ENCODE measurements at places on chromosomes 12 and 14.

DNA sequence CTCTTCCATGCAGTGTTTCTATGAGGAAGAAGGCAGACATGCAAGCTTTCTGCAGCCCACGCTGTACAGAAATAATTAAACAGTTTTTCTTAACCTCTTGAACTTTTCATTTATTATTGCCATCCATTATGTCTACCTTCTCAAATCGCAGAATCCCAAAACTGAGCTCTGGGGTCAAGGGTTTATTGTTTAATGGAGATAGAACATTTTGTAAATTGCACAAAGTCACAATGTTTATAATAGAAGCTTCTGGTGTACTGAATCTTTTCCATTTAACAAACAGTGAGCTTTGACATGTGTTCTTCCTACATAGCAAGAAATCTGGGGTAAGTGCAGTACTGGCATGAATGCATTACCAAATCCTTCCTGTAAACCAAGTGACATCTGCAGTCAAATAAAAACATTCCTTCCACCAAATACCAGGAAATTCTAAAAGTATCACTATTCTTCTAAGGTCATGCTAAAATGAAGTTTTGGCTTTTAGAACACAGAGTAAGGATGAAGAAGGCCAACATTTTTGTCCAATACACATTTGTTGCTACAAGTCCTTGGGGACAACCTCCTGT, 385.3 kb upstream of the DDHD1 start:
- DNase-seq: no peak

DNA sequence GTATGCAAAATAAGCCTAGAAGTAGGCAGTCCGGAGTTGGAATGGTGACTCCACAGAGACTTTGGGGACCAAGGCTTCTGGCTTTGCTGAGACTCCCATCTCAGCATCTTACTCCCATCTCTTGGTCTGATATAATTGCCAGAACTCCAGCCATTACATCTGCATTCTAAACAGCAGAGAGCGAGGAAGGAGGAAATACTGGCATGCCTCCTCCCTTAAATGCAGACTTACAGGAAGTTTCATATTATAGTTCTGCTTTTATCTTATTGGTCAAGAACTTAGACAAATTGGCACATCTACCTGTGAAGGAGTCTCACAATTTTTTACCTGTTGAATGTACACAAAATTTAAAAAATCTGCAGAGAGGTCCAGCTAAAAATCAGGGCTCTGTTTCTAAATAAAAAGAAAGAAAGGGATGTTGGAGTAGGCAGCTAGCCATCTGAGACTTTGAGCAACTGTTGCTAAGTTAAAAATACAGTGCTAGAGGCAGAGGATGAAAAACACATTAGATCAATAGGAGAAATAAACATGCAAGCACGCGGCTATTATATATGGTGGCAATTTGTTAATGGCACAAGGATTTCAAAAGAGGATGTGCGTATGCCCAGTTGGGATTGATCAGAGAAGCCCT, 209.9 kb upstream of the HMGA2 start:
- DNase-seq: no peak

DNA sequence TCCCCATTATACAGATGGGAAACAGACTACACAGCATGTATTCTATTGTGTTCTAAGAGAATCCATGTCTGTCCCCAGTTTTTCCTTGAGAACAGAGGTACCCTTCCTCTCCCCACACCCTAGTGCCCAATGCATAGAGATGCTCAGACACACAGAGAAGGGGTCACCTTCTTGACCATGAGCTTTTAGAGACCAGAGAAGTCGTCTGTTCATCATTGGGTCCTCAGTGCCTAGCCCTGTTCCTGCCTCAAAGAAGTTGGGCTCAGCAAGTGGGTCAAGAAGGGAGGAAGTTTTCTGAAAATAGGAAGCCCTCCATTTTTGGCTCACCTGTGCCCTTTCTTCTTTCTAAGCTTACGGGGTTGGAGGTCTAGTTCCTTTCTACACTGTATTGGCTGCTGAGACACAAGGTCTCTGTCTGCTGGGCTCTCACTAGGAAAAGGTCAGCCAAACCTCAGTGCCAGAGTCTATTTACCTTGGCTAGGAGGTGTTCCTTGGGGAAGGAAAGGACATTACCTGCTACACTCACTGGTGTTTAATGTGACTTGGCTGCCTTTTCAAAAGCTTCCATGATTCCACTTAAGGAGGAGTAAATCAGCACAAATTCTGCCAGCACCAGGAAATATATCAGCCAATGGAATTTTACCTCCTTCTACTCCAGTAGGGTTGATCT, 198.5 kb upstream of the PWP1 start:
- no peak for DNase-seq

DNA sequence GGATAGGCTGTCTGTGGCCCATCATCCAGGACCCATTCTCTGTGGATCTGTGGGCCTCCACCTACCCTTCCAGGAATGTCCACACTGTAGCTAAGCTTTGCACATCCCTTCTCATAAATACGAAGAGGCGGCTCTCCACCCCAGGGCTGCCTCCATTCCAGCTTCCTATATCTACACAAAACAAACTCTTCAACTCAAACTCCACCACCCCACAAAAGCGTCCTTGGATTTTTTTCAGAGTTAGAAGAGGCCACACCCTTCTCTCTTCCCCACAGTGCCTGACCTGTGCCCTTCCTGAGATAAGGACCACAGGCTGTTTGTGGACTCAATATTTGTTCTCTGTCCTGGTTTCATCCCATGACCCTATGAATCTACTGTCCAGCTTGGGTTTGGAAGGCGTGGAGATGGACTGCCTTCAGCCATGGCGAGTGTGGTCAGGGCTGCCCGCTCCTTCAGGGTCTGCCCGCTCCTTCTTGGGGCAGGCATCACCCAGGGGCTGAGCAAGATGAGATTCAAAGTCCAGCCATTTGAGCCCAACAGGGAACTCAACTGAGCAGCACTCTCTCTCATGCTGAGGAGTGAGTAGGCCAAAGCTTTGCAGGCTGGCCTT, 13.0 kb upstream of the SERPINA12 start:
- no peak for DNase-seq

- peak; percentile 32 for DNase-seq
Observed at GRCh38 chr12:19771858-19772257, 332.6 kb downstream of the AEBP2 start.

DNA sequence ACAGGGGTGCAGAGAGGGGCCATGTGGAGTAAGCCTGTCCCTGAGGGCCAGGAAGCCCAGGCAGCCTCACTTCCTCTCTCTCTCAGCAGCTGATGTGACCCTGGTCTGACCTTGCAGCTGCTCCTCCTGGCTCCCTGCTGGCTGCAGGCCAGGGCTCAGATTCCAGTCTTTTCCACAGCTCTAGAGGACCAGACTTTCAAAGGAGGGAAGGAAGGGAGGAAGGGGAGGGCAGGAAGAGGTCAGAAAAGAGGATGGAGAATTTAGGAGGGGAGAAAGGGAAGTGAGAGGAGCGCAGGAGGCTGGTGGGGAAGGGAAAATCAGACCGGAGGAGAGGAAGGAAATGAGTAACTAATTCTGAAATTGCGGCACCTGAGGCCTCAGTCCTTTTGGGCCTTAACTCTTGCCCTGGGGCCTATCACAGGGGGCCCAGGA, 40.9 kb upstream of the VASH1 start:
- DNase-seq: peak; percentile 71

DNA sequence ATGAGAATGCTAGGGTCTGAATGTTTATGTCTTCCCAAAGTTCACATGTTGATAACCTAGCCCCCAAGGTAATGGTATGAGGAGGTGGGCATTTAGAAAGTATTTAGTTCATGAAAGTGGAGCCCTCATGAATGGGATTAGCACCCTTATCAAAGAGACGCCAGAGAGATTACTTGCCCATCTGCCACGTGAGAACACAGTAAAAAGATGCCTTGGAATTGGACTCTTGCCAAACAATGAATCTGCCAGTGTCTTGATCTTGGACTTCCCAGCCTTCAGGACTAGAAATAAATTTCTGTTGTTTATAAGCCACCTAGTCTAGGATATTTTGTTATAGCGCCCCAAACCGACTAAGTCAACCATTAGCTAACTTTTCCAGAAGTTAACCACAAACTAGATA, 92.0 kb upstream of the SLC38A4 start:
- no peak for DNase-seq

- no peak for DNase-seq
Observed at GRCh38 chr14:93940437-93940836, 13.3 kb downstream of the FAM181A start.

DNA sequence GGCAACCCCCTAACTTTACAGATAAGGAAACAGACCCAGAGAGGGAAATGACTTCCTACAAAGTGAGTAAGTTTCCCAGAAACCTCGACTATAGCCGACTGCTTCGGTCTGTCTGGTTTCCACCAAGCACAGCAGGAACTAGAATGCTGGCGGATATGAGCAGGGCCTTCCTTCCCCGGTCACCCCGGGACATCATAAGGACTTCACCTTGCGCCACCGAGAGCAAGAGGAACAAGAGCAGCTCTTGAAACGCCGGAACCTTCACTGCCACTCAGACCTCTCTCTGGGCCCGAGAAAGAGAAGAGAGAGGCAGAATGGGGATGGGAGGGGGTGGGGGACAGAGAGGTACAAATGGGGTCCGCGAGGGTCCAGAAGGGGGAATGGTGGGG, 29.4 kb upstream of the GPR68 start:
- DNase-seq: no peak

- DNase-seq: no peak
Observed at GRCh38 chr12:8781381-8782127, 40.9 kb upstream of the A2ML1 start.

- peak; percentile 87 for DNase-seq
Observed at GRCh38 chr12:101823891-101824290, 6.9 kb downstream of the GNPTAB start.

GRCh38 chr12:10027311-10027710, 3.2 kb upstream of the CLEC9A start:
- DNase-seq: no peak

DNA sequence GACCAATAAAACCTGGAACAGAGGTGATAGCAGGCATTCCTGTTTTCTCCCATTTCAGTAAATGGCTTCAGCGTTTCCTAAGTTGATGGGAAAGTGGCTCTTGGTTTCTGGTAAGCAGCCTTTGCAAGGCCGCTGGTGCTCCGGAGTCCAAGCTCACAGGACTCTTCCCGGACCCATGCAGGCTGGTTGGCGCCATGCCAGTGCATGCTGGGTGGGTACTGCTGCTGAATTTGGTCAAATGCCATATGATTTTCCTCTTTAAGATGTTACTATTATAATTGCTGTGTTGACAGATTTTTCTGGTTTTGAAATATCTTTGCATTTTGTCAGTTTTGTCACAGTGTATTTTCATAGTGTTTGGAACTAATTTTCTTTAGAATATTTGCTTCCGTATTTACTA, 27.7 kb downstream of the PPP2R5C start:
- no peak for DNase-seq

- DNase-seq: no peak
Observed at GRCh38 chr12:10073261-10073660, 25.5 kb downstream of the CLEC1A start.

GRCh38 chr14:77498120-77498979, at the start of gene ISM2:
TSS of gene ISM2 (minus strand) at chr14:77498816. CDS start at chr14:77498793, 23 bp downstream.
- peak; percentile 78 for DNase-seq

DNA sequence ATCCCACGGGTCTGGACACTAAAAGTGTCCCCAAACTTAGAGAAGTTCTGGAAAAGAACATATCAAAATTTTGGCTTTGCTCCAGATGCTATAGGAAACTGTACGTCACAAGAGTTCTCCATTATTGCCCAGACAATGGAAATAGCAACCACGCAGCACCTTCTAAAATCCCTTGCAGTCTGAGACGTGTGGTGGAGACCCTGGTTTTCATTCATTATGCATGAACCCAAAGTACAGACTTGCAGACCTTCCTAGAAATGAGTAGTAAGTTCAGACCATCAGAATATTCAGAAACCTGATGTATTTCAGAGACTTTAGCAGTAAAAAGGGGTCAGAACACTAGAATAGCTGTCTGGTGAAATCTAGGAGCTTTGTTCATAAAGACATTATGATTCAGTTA, 50.0 kb upstream of the BCL2L14 start:
- no peak for DNase-seq

DNA sequence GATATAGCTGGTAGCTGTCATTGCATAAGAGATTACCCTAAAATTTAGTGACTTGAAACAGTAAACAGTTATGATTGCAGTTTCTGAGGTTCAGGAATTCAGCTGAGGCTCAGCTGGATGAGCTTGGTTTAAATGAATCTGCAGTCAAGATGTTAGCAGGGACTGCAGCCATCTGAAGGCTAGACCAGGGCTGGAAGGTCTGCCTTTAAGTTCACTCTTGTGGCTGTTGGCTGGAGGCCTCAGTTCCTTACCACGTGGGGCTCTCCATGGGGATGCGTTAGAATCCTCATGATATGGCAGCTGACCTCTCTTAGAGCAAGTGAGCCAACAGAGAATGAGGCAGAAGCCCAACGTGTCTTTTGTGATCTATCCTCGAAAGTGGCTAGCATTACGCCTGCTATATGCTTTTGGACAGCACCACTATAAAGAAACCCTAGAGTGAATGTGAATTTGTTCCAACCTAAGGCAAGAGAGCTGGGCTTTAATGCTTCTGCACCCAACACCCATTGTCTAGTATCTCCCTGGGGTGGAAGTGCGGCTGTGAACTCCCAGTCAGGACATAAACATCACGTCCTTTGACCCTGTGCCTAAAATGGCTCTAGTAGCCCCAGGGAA, 26.0 kb downstream of the HSPB8 start:
- DNase-seq: no peak

- DNase-seq: no peak
Observed at GRCh38 chr14:83483063-83483462, 1949.4 kb upstream of the SEL1L start.

- no peak for DNase-seq
Observed at GRCh38 chr14:86935241-86935885, 1057.6 kb downstream of the GALC start.

DNA sequence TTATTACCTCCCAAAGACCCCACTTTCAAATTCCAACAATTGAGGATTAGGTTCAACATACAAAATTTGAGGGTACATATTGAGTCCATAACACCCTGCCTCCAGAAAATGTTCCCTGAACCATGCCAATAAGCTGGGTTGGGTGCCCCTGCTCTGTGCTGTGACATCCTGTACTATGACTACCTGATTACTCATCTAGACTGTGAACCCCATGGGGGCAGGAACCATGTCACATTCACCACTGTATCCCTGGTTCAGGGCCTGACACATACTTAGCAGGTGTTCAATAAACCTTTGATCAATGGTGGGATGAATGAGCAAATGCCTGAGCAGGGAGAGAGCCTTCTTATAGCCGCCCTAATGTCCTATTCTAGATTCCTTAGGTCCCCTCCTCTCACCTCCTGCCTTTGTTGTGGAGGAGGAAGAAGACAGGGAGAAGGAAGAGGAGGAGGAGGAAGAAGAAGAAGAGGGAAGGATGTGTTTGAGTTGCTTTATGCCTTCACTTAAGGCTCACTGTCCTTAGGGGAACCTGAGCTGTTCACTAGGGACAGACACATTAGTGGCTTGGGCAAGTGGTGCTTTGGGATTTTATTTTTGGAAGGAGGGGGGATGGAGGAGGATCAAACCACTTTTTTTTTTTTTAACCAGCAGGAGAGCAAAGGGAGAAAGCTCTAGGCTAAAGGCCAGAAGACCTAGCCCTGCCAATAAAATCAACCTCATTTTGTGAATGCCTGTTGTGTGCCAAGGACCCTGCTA, 21.3 kb downstream of the GPR68 start:
- DNase-seq: no peak

- no peak for DNase-seq
Observed at GRCh38 chr12:24198936-24199671, 249.6 kb upstream of the SOX5 start.
